Sciatic nerve (tissue), 2 donors: ENCODE measurements at places on chromosomes 2 and 18. TPM values are rescaled to one million over a fixed set of nuclear protein-coding genes. Genes with fewer than 3 reads are reported as not detected.

GRCh38 chr2:32647180-32647651 lies 19.4 kb downstream of the TTC27 start:
- DNase-seq, result no peak

DNA sequence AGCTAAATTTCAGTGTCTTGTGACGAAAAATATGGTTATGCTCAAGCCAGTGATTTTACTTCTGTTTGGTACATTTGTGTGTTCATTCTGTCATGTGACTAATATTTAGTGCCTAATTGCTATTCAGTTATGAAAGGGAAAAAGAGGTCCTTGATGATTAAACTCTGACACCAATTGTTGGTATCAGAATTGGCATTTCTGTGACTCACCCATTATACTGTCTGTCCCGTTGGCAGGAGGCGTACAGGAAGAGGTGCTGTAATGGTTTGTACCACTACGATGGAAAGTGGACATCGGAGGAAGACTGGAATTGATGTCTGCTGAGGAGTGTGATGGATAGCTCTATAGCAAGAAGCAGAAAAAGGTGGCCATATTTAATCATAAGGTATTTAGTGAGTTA lies 310.4 kb upstream of the CCDC68 start:
- DNase-seq, result no peak

DNA sequence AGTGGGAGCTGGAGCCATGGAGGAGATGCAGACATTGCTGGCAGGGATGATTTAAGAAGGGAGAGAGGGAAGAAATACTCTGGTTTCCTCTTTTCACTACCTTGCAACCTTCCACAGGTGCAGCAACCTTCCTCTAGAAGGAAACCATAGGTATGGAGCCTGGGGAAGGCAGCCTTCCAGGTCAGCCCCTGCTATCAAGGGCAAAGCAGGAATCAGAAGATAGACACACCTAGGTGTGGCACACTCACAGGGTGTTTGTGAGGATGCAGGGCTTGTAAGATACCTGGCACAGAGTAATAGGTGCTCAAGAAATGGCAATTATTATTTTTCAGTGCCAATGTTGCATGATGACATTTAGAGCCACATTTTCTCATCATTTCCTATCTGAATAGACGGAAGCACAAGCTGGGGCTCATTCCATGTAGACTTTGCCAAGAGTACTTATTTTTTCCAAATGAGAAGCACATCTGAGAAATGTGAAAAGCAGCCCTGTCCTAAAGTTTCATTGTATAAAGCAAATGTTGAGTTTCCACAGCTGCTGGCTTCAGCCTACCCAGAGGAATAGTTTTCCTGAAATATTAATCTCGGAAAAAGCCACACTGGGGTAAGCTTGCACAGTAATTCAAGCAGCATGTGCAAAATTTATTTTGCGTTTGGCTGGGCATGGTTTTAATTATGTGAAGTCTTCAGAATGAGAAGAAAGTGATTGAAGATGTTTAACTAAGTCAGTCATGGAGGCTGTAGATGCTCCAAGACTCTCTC lies 20.6 kb downstream of the EVA1A start:
- DNase-seq, result no peak

RGPD4 gene
- 0.40 TPM for total RNA-seq

- DNase-seq, result no peak
These were observed 63.2 kb downstream of the CCBE1 start for GRCh38 chr18:59633961-59634485.

- DNase-seq, result no peak
These were observed 23.9 kb downstream of the SP5 start for GRCh38 chr2:170739048-170739447.

DNA sequence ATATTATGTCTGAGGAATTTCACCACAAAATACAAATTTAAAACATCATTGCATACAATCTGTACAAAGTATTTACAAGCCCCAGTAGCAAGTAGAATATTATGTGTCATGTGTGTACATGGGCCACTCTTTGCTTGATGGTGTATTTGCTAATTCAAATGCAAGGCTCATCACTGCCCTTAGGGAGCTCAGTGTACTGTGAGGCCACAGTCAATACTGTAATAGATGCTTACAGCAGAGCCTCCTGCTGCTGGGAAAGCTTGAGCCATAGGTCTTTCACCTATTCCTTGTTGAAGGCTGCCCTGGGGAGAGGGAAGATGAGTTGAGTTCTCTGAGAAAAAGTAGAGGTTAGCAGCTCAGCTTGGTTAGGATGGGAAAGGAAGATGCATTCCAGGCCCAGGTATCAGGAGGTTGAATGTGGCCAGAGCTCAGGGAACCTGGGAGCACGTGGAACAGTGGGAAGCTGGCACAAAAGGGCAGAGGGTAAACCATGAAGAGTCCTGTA lies 189.6 kb downstream of the LRP1B start:
- DNase-seq, result no peak

DNA sequence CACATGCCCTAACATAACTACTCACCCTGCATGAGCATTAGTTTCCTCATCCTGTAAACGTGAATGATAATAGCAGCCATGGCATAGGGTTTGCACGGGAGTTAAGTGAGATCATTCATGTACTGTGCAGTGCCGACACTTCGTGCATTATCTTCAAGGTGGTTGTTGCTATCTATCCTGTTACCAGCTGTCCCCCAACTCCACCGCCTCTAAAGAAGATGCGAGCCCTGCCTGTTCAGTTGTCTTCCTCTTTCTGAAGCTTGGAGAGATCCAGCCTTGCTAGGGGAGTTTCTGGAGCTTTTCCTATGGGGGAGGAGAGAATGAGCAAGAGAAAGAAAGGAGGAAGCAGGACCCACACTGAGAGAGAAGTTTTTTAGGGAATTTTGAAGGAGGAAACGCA lies 34.4 kb downstream of the YPEL5 start:
- DNase-seq, result no peak

- DNase-seq, result peak; percentile 57
These were observed 56.7 kb downstream of the ADI1 start for GRCh38 chr2:3462493-3463104.

GRCh38 chr2:234251326-234252271 lies 201.1 kb downstream of the SPP2 start:
- DNase-seq, result no peak

SP5 gene
- 2.4 TPM for total RNA-seq

EVX2 gene
- total RNA-seq, result not detected

GRCh38 chr2:37412231-37412630 lies 67.8 kb downstream of the QPCT start:
- DNase-seq, result no peak

CNGA3 gene
- not detected for total RNA-seq

DNA sequence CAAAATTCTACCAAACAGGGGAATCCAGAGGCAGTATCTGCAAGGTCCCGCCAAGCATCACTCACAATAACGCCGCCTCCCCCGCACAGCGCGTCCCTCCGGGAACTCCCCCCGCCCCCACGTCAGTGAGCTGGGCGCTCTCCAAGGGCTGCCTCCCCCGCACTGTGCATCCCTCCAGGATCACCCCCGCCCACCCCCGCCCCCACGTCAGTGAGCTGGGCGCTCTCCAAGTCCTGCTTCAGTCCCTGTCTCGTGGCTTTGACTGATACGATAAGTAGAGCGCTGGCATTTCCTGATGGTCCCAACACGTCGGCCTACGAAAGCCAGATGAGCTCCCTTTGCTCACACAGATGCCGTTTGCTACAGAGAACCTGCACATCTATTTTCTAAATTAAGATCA lies 130.7 kb upstream of the TPO start:
- DNase-seq, result no peak

GRCh38 chr2:239692362-239692851 lies 291.6 kb upstream of the HDAC4 start:
- DNase-seq, result peak; percentile 49

- no peak for DNase-seq
These were observed 261.6 kb upstream of the ZNF804A start for GRCh38 chr2:184336688-184337087.

GRCh38 chr2:11387100-11387390 lies 42.6 kb upstream of the ROCK2 start:
- no peak for DNase-seq

ADD2 gene
- total RNA-seq, result 3.2 TPM

SH2D6 gene
- 0.40 TPM for total RNA-seq
